Ascending aorta (tissue), 2 donors: ENCODE measurements at places on chromosomes 4 and X.

DNA sequence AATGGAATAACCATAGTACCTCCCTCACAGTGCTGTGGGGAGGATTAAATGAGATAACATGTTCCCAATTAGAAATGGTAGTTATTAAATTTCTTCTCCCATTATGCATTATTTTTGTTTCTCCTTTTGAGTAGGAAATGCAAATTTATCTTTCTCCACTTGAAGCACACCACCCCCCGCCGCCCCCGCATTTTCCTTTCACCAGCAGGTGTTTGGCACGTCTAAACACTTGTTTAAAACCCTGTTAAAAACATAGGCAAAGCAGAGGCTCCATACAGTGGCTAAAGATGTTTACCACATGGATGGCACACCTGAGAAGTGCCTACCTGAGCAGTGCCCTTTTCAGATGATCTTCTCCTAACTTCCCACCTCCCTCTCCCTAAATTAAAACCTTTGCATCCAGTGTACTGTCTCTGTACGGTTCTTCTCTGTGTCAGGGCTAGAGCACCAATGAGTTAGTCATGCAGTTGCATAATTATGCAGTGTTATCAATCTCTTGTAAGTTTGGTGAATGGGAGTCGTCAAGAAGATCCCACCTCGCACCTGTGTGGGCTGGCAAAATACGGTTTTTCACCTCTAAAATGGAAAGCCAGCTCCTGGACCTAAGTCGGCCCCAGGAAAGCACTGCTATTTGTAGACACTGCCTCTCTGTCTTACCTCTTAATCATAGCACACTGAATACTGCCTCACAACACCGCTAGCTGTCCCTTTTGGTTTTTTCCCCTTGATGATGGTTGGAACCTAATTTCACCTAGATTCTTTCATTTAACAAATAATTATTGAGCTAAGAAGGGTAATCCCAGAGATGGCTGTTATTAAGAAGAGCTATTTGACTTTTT is 122.0 kb downstream of the CT47B1 start:
- no peaks in the 10 kb centered on the region for H3K27me3 ChIP-seq
- H3K4me3 ChIP-seq = no peak overlapping the region
- no peaks in the 10 kb centered on the region for H3K4me1 ChIP-seq
- no peaks in the 10 kb centered on the region for H3K36me3 ChIP-seq
- no peak overlapping the region for H3K27ac ChIP-seq

DNA sequence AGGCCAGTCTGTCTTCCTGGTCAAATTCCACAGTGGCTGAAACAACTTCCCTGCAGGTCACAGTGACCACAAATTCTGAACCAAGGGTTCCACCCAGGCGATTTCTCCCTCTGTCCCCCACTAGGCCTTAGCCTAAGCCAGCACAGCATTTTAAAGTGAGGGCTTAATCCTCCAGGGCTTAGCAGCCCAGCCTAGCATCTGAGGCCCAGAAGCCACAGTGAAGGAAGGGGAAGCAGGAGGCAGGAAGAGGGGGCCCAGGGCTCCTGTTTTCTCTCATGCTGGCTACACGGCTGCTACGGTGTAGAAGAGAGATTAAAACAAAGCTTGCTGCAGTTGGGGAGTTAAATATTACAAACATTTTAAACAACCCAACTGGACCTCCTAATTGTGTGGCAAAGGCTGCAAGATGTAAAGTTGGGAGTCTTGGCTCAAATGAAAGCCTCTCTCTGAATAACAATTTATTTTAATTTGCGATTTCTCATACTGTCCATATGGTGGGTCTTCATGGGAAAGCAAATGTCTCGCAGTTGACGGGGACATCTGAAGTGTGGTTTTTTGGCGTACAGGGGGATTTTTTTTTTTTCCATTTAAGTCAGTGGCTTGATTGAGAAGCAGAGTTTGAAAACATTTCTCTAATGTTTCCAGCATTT is 170.8 kb upstream of the RAI2 start:
- no peak overlapping the region for H3K27ac ChIP-seq
- no peaks in the 10 kb centered on the region for H3K36me3 ChIP-seq
- no peak overlapping the region for H3K4me3 ChIP-seq
- H3K27me3 ChIP-seq = no peaks in the 10 kb centered on the region

GRCh38 chrX:49270249-49270921 is 792 bp downstream of the PPP1R3F start:
- no peaks in the 10 kb centered on the region for H3K4me1 ChIP-seq
- DNase-seq = no peak
- no peaks in the 10 kb centered on the region for H3K36me3 ChIP-seq
- no peaks in the 10 kb centered on the region for H3K27me3 ChIP-seq

- DNase-seq = no peak
- no peaks in the 10 kb centered on the region for H3K36me3 ChIP-seq
- H3K4me1 ChIP-seq = no peaks in the 10 kb centered on the region
- peak within 1 kb of the TSS; percentile 59 for H3K4me3 ChIP-seq
- peaks cover 8% of the 10 kb centered on the region for H3K27me3 ChIP-seq
These were observed at the start of gene RAB9B for GRCh38 chrX:103831803-103832544. TSS of gene RAB9B (minus strand) at chrX:103832257. CDS start at chrX:103825784, 6,473 bp downstream.

DNA sequence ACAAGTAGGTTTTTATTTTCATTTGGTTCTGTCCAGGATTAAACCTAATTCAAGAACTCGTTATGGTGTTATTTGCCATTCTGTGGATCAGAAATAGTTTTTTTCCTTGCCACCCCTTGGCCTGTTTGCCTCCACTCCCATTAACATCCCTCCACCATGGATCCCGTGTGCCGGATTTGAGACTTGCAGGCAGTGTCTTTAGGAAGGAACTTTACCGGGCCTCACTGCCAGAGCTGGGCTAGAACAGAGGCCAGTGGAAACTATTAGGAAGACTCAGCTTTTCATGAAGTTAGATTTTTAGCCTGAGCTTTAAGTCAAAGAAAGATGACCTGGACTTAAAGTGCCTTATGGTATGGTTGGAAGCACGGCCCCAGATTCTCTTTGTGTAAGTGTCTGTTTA is 2.4 kb downstream of the KLHL2 start:
- H3K27ac ChIP-seq = no peak overlapping the region
- H3K4me1 ChIP-seq = peaks cover 8% of the 10 kb centered on the region
- no peaks in the 10 kb centered on the region for H3K36me3 ChIP-seq
- no peak for DNase-seq

GRCh38 chrX:103446665-103447302 is 70.4 kb downstream of the BEX3 start:
- H3K27me3 ChIP-seq = no peaks in the 10 kb centered on the region
- H3K4me3 ChIP-seq = no peak overlapping the region
- no peaks in the 10 kb centered on the region for H3K4me1 ChIP-seq
- no peak for DNase-seq
- H3K36me3 ChIP-seq = no peaks in the 10 kb centered on the region

GRCh38 chr4:147620315-147620714 is 3.1 kb downstream of the TMEM184C start:
- H3K27me3 ChIP-seq = no peaks in the 10 kb centered on the region
- H3K4me3 ChIP-seq = no peak overlapping the region
- no peak for DNase-seq
- H3K4me1 ChIP-seq = no peaks in the 10 kb centered on the region
- peaks cover 18% of the 10 kb centered on the region for H3K36me3 ChIP-seq

DNA sequence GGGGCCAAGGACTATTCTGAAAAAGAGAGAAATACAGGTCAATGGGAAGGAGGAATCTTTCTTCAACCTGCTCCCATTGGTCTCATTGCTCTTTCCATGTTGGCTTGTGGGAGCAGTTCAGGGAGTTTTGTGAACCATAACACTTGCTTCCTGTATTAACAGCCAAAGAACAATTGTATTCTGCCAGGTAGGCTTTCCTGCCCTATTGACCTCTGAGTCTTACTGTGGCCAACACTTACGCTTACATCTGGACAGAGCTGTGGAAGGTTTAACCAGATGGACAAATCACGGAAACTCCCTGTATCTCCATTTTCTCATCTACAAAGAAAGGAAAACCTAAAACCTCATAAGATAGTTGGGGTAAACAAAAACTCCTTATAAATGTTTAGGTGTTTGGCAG is 30.7 kb downstream of the MID1IP1 start:
- no peaks in the 10 kb centered on the region for H3K4me1 ChIP-seq
- H3K27me3 ChIP-seq = no peaks in the 10 kb centered on the region
- no peak for DNase-seq
- H3K27ac ChIP-seq = no peak overlapping the region
- H3K36me3 ChIP-seq = no peaks in the 10 kb centered on the region
- H3K4me3 ChIP-seq = no peak overlapping the region

DNA sequence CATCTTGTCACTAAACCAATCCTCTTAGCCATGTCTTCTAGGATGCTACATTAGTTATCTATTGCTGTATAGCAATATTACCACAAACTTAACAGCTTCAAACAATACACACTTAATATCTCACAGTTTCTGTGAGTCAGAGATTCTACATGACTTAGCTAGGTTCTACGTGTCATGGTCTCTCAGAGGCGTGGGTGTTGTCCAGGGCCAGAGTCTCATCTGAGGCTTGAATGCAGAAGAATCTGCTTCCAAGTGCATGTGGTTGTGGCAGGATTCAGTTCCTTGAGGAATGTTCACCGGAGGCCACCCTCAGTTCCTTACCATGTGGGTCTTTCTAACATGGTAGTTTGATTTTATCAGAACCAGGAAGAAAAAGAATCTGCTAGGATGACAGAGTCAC is 26.4 kb downstream of the PPP1R2C start:
- H3K36me3 ChIP-seq = no peaks in the 10 kb centered on the region
- H3K4me1 ChIP-seq = peaks cover 3% of the 10 kb centered on the region
- no peaks in the 10 kb centered on the region for H3K27me3 ChIP-seq
- H3K27ac ChIP-seq = no peak overlapping the region
- H3K4me3 ChIP-seq = no peak overlapping the region

DNA sequence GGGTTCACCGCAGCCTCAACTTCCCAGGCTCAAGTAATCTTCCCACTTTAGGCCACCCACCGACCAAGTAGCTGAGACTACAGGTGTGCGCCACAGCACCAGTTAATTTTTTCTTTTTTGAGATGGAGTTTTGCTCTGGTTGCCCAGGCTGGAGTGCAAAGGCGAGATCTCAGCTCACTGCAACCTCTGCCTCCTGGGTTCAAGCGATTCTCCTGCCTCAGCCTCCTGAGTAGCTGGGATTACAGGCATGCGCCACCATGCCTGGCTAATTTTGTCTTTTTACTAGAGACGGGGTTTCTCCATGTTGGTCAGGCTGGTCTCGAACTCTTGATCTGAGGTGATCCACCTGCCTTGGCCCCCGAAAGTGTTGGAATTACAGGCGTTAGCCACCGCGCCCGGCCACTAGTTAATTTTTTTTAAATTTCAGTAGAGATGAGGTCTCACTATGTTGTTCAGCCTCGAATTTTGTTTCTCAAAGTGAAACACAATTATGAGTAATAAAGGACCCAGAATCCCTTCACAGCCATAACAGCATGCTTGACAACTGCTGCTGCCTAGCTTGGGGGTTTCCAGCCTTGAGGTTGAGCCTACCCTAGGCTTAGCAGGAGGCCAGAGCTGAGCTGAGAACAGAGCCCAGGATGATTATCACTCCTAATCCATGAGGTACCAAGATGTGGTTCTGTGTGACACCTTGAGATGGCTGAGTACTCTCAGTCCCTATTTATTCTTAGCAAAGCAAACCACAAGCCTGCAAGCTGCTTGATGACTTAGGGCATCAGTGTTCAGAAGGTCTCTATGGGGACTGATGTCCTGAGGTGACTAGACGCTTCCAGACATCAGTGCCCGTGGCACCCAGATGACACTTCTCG is 41.6 kb upstream of the NKRF start:
- no peak overlapping the region for H3K4me3 ChIP-seq
- H3K27ac ChIP-seq = no peak overlapping the region
- no peak for DNase-seq
- no peaks in the 10 kb centered on the region for H3K36me3 ChIP-seq

- H3K36me3 ChIP-seq = peaks cover 48% of the 10 kb centered on the region
- no peaks in the 10 kb centered on the region for H3K4me1 ChIP-seq
- H3K27me3 ChIP-seq = no peaks in the 10 kb centered on the region
- H3K4me3 ChIP-seq = no peak overlapping the region
- no peak for DNase-seq
- H3K27ac ChIP-seq = no peak overlapping the region
These were observed 30.1 kb downstream of the NSG1 start for GRCh38 chr4:4416981-4417380.

- no peak overlapping the region for H3K27ac ChIP-seq
- no peak overlapping the region for H3K4me3 ChIP-seq
- DNase-seq = no peak
- no peaks in the 10 kb centered on the region for H3K36me3 ChIP-seq
- no peaks in the 10 kb centered on the region for H3K27me3 ChIP-seq
These were observed 280.1 kb upstream of the PPARGC1A start for GRCh38 chr4:24169956-24170355.

GRCh38 chr4:4990329-4990728 is 28.9 kb downstream of the CYTL1 start:
- H3K36me3 ChIP-seq = no peaks in the 10 kb centered on the region
- no peak for DNase-seq
- no peaks in the 10 kb centered on the region for H3K27me3 ChIP-seq

DNA sequence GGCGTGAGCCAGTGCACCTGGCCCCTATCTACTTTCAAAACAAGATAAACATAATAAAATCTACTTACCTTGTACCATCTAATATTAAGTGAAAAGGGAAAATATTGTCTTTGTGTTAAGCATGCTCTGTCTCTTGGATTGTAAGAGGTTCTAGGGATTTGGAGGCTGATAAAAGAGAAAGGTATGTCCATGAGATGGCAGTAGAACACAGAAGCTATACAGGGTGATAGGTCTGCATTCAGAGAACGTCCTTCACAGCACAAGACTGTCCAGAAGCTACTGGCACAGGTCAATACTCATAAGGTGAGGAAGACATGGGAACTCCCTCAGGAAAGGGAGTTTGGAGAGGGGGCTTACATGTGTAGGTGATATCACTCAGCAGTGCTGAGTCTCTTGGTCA is 135.5 kb downstream of the TMEM47 start:
- H3K27me3 ChIP-seq = no peaks in the 10 kb centered on the region
- no peak for DNase-seq
- H3K36me3 ChIP-seq = no peaks in the 10 kb centered on the region
- H3K4me1 ChIP-seq = no peaks in the 10 kb centered on the region
- no peak overlapping the region for H3K4me3 ChIP-seq
- no peak overlapping the region for H3K27ac ChIP-seq

DNA sequence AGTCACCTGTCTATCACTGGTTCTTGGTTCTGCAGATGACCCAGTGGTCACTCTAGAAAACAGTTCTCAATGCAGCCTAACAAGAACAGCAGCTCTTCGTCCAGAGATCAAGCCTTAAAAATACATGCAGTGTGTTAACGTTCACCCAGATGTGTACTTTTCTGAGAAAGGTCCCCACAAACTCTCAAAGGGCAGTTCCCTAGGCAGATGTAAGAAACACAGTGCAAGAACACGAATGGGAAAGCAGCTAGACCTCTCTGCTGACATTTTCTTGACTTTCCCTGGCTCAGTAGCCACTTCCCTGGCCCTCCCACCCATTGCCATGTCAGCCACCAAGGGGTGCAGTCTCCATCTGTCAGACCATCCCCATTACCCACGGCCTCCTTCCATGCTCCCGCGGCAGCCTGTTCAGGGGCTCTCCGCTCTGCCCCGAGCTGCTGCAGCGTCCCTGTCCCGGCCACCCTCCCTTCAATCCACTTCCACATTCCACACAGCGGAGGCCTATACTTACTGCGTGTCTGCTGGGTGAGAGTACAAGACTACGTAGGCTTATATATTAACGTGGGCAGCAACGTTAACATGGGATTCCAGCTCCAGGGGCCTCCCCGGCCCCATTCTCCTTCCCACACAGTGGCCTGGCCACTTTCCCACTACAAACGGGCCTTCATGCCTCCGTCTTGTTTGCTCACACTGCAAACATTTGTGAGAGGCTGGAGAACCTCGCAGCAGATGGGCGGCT is 34.3 kb downstream of the IRF2 start:
- no peak overlapping the region for H3K4me3 ChIP-seq
- no peaks in the 10 kb centered on the region for H3K27me3 ChIP-seq
- H3K4me1 ChIP-seq = peaks cover 22% of the 10 kb centered on the region
- H3K36me3 ChIP-seq = no peaks in the 10 kb centered on the region
- no peak overlapping the region for H3K27ac ChIP-seq
